NCI-H187 treated with DMSO at 0.1 percent for 48 hours (cell line): ENCODE measurements at places on chromosomes 13 and 19.

DNA sequence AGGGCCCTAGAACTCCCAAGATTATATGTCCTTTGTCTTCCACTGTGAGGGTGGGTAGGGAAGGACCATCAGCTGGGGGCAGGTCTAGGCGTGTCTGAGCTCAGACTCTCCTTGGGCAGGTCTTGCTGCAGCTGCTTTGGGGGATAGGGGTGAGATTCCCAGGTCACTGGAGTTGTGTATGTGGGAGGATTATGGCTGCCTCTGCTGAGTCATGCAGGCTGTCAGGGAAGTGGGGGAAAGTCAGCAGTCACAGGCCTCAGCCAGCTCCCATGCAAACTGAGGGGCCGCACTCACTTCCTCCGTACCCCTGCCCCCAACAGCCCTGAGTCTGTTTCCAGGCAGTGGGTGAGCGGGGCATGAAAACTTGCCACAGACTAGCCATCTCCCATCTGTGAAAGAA is 600.8 kb downstream of the DIAPH3 start:
- no peak for DNase-seq

DNA sequence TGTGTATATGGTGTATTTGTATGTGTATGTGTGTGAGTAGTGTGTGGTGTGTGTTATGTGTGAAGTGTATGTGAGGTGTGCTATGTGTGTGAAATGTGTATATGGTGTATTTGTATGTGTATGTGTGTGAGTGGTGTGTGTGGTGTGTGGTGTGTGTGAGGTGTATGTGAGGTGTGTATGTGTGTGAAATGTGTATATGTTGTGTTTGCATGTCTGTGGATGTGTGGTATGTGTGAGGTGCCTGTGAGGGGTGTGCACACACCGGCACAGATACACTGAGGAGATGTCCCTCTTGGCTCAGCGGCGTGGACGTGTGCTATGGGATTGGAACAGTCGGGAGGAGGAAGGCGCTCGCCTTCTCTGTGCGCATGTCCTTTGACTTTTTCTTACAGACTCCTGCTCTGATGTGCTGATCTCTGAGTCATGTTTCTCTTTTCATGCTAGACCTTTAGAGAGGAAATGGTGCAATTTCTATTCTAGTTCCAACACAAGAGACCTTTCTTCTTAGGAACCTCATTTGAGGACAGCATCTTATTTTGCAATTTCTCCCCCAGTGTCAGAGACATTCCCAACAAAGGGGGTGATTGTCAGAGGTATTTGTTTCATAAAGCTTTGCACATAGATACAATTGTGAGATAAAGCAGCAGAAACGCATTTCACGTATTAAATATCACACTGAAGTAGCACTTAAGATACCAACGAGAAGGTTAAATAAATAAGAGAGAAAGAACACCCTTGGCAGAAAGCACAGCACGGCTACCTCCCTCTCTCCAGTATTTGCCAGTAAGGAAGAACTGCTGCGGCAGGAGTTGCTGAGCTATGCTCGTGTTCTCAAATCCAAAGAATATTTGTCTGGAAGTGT is 11.3 kb upstream of the TNFRSF19 start:
- DNase-seq = peak; percentile 58

- no peak for DNase-seq
Observed at GRCh38 chr19:1262623-1263123, 6.5 kb upstream of the CIRBP start.

DNA sequence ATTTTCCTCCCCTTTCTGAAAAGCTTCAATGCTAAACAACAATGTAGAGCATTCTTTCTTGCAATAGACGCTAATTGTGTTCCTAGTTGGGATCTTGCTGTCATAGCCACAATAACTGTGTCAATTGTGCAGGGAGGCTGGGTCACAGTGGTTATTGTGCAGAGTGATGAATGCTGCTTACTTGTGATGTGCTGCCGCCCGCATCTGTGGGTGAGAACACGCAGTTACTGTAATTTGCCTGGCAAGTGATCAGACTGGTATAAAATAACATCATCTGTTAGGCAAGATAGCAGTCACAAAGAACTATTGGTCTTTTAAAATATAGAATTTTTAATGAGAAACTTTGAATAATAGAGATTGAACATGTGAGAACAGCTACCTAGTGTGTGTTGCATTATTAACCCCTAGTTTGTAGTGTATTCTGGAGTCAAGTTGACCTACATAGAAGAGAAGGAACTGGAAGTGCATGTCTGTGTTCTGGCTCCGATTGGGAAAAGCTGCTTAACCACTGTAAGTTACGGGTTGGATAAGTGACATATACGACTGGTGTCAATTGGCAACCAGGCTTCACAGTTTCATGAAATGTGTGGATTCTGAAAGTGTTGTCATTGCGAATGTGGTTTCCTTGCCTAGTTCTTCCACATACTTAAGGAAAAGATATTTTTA is 43.6 kb downstream of the SLAIN1 start:
- no peak for DNase-seq

GRCh38 chr13:73421310-73421912 is 362.6 kb downstream of the KLF5 start:
- no peak for DNase-seq

DNA sequence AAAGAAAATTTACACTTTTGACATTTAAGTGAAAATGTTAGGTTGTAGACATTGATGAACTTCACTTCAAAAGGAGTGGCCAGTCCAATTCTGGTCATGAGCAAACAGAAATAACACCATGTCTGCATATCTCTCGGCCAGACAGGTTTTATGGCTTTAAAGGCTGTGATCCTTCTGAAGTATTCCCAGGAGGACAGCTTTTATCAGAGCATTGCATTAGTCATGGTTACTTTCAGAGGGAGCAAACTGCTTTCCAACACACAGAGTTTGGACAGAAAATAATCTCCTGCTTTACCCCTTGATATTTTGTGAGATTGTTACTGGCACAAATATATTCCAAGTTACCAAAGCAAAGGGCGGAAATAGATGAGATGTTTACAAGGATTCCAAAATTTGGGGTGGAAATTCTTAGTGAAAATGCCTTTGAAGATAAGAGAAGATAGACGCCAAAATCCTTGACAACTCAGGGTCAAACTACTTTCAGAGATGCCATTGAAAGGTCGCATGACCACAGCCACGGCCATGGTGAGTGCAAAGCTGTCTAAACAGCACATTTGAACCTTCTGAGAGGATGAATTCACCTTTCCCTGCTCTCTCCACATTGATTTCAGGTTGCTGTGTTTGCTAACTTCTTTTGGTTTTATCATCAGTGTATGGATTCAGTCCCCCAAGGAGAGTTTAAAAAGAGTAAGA is 584.5 kb upstream of the SGCG start:
- DNase-seq = no peak

DNA sequence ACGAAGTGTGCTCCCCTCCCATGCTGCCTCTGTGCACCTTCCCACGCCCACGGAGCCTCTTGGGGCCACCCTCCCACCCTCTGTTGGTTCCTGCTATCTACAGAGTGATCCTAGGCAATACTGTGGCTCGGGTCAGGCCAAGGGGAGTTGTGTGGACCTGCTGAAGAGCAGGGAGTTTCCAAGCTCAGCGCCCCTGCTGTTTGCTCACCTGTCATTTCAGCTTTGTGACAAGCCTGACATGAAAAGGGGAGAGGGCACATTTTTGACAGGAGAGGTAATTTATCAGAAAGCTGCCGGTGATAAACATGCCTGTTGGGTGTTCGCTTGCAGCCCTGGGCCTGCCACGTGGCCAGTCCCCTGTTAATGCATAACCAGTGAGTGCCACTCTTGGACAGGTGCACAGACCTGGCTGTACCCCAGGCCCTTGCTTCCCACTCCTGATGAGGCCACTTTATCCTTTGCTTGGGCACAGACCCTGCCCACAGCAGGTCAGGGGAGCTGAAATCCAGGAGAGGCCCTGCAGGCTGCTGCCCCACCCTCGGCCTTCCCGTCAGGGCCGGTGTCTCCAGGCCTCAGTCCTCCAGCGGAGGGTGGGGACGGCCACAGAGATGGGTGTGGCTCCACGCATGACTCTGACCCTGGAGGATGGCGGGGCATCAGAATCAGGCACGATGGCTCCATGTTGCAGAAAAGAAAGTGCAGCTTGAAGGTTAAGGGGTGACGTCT is 201.5 kb upstream of the GPR12 start:
- DNase-seq = no peak

GRCh38 chr19:1819341-1820255 is 7.5 kb upstream of the ATP8B3 start:
- no peak for DNase-seq

GRCh38 chr19:411723-412355 is 2.9 kb upstream of the C2CD4C start:
- no peak for DNase-seq

DNA sequence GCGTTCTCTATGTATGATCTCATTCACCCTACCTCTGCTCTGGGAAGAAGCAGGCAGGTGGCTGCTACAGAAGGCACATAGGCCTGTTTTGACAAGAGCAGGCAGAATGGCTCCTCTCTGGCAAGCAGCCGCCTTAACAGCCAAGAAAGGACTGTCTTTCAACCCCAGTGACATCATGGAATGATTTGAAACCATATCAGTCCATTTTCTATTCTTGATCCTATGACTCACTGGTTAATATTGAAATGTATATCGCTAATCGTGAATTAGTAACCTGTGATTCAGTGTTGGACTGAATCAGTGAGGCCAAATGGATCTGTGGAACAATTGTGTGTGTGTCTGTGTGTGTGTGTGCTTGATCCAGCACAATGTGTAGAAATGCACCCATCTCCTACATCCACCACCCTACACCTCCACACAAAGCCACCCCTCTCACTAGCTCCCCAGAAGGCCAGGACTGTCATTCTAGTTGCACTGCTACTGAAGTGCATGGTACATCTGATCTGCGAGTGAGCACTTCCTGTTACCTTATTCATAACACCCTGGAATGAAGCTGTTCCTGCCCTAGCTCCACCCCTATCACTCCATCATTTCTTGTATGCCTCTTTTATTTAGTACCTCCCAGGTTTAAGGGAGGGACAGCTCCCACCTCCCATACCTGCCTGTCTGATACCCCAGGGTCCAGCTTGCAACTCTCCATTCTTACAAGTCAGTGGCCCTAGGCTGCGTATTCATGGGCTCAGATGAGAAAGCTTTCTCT is 460.0 kb downstream of the FOXO1 start:
- DNase-seq = no peak

- DNase-seq = no peak
Observed at GRCh38 chr13:113969311-113969972, 4.4 kb downstream of the C13orf46 start.

DNA sequence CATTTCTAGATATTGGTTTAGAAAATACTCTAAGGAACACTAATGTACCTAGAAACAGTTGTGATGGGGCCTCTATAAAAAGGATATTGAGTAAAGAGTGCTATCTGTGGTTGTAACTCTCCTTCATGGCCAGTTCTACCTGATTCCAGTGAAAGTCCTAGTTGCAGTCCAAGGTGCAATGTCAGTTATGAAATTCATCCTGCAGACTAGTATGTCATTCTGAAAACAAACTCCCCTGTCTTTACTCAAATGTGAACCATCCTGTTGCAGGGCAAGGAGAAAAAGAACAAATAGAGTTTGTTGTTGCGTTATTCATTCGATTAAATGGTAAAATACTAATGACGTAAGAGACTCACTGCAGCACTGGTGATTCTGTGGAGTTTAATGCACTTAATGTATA is 18.3 kb upstream of the N4BP2L1 start:
- no peak for DNase-seq

- no peak for DNase-seq
Observed at GRCh38 chr13:28488376-28489005, 6.4 kb downstream of the FLT1 start.

DNA sequence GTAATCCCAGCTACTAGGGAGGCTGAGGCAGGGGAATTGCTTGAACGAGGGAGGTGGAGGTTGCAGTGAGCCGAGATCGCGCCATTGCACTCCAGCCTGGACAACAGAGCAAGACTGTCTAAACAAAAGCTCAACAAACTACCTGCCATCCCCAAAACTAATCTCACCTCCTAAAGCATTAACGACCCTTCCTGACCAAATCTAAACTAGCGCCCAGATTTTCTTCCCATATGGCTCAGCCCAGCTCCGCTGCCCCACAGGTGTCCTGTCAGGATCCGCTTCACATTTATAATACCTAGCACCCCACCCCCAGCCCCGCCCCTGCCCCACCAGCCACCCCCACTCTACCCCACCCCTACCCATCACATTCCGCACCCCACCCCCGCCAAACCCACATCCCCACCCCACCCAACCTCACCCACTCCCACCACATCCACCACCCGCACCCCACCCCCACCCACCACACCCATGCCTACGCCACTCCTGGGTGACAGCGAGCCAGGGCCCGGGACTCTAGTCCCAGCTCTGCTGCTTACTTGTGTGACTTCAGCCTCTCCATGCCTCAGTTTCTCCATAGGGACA is 599 bp downstream of the C19orf12 start:
- no peak for DNase-seq

DNA sequence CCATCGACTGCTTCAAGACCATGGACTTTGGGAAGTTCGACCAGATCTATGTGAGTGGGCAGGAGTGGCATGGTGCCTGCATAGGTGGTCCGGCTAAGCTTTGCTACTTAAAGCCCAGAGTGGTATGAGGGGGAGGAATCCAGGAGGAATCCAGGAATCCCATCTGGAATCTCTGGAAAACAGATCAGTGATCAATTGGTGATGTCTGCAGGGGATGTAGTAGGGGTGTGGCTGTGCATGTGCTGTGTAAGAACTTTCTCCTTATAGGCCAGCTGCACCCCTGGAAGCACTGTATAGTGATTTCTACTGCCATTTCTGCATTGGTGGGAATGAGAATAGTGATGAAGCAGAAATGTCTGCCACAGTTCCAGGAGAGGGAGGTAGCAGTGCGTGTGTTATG is 23.6 kb downstream of the PNPLA6 start:
- DNase-seq = no peak

- no peak for DNase-seq
Observed at GRCh38 chr19:2623798-2624197, 78.7 kb downstream of the GNG7 start.

DNA sequence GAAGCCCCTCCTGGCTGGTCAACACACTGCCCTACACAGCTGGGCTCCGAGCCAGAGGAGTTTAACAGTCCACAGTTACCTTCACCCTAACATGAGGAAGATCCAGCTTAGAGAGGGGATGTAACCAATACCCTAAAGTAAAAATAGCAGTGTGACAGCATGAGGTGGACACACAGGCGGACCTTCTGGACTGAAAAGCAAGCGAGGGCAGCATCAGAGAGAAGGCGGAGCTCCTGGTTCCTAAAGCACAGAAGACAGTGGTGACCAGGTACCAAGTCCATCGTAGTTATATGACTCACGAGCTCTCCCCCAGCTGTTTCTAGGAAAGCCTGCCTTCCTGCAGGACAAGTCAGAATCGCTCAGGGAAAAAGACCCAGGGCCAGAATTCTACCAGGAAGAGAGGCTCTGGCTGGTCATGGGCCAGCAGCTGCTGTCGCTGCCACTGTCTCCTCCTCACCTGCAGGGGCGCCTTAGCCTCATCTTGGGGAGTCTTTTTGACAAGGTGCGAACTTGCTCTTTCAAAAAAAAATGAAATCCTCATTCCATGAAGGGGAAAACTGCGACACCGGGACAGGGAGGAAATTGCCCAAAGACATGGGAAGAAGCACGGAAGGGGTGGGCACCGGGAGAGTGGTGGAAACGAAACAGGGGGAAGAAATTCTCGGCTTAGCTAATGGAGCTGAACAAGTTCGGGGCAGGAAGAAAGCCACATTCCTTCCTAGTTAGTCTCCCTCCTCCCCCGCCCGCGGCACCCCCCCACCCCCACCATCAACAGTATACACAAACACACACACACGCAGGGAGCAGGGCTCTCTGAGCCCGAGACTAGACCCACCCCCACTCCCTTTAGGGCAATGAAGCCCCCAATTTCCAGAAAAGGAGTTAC is 1.7 kb downstream of the ELL start:
- DNase-seq = no peak

GRCh38 chr13:85040215-85040614 is 759.0 kb downstream of the SLITRK6 start:
- no peak for DNase-seq
